Stimulated activated CD4-positive, alpha-beta T cell treated with anti-CD3 and anti-CD28 coated beads, TNF-alpha, amount 100 ng/mL, for 4 hours (primary cell): ENCODE measurements at places on chromosomes 11 and 22.

- no peak for DNase-seq
Measured at GRCh38 chr22:49566693-49567092, 261.0 kb downstream of the BRD1 start.

DNA sequence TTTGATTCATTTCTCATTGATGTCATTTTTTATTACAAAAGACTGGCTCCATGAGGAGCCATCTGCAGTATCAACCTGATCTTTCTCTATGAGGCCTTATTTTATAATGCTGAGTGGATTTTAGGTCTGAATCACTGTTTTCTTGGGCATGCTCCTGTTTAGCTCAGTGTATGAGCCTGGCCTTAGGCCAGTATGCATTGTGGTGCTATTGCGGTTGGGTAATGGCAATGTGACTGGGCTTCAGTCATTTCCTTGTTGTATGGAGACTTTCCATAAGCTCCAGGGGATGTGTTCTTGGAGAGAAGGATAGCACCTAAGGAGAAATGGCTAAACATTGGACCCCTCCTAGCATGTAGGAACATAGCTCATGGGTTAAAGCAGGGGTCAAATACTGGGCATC, 293.2 kb downstream of the NELL1 start:
- DNase-seq = no peak

DNA sequence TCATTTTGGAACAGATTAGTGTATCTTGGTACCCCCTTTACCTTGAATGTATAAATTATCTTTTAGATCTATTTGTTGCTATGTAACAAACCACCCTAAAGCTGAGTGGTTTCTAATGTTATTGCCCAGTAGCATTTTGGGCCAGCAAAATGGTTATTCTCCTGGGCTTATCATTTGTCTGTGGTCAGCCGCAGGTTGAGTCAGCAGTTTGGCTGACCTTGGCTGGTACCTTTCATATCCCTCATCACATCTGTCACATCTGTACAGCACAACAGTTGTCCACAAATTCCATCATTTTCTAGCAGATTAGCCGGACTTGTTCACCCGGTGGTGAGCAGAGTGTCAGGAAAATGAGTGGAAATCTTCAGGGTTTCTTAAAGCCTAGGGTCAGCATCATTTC, 588.5 kb upstream of the ARHGAP42 start:
- no peak for DNase-seq

- DNase-seq = no peak
Measured at GRCh38 chr11:7576726-7577290, 63.0 kb downstream of the PPFIBP2 start.

- DNase-seq = no peak
Measured at GRCh38 chr22:18024956-18025720, 777 bp upstream of the MICAL3 start.

GRCh38 chr11:68414496-68415221, 45.9 kb upstream of the PPP6R3 start:
- DNase-seq = no peak

DNA sequence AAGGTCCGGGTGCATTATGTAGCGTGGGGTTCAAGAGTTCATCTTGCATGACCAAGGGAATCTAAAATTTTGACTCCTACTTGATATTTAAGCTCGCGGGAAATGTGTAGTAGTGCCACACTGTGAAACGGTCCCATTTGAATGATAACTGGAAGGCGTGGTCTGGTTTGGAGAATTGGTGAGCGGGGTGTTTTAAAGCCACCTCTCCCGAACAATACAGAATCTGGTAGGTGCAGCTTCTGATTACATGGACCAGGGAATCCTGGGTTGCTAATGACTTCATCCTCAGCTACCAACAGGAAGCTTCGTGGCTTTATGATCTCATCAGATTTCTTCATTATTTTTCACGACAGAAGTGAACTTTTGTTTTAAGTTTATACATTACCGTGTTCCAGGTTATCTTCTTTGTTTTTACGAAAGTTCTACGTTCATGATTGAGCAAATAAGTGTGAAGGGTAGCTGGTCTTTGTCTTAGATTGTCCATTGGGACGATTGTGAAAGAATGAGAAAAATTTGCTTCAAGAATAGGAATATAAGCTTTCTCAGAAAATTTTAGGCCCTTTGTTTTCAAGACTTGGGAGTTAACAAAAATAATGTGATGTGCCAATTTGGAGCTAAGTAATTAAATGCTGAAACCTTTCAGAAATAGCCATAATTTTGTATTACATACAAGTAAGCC, 1.7 kb downstream of the QSER1 start:
- no peak for DNase-seq

- no peak for DNase-seq
Measured at GRCh38 chr22:49810363-49811019, 17.2 kb downstream of the BRD1 start.

GRCh38 chr22:44155115-44155514, 25.6 kb upstream of the PARVG start:
- DNase-seq = no peak

GRCh38 chr11:66653123-66653522, 14.6 kb downstream of the RBM4 start:
- DNase-seq = no peak

- no peak for DNase-seq
Measured at GRCh38 chr22:24697621-24698082, 76.9 kb downstream of the PIWIL3 start.

GRCh38 chr22:43895986-43896645, 4.3 kb upstream of the PNPLA5 start:
- no peak for DNase-seq

DNA sequence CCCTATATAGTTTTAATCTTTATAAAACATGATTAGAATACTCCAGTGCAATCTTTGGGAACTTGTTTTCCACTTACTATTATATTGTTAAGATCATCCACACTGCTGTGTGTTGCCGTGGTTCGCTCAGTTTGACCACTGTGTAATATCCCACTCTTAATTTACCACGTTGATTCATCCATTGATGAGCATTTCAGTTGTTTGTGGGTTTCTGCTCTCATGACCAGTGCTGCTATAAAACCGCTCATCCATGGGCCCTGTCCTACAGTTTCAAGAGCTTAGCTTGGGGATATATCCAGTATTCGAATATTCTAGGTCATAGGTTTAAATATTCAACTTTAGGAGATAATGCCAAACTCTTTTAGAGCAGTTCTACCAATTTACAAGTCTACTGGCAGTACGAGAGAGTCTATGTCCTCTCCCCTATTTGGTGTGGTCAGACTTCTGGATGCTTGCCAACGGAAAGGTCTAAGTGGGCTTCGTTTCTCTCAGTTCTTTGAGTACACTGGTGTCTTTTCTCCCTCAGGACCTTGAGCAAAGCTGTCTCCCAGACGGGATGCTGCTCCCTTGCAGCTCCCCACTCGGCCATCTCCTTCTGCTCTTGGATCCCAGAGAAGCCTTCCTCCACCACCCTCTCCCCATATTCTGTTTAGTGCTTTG, 94.9 kb upstream of the ALX4 start:
- no peak for DNase-seq

- DNase-seq = no peak
Measured at GRCh38 chr22:39954584-39955055, 5.6 kb upstream of the TMA7B start.

GRCh38 chr11:93570759-93571413, 27.7 kb upstream of the SMCO4 start:
- no peak for DNase-seq

- DNase-seq = peak; percentile 41
Measured at GRCh38 chr11:11848891-11849746, 7.3 kb downstream of the USP47 start.

- no peak for DNase-seq
Measured at GRCh38 chr22:30457981-30458380, 13.8 kb downstream of the SEC14L3 start.

- DNase-seq = no peak
Measured at GRCh38 chr22:41963453-41964111, 5.7 kb upstream of the SEPTIN3 start.

- no peak for DNase-seq
Measured at GRCh38 chr11:60951606-60951903, 421 bp downstream of the SLC15A3 start.

GRCh38 chr22:45210577-45210976, 30.1 kb downstream of the KIAA0930 start:
- no peak for DNase-seq

GRCh38 chr22:22460635-22461034, 47.9 kb downstream of the ZNF280B start:
- no peak for DNase-seq

- no peak for DNase-seq
Measured at GRCh38 chr11:74546752-74547151, 45.6 kb upstream of the POLD3 start.

GRCh38 chr11:133156986-133157745, 375.1 kb downstream of the OPCML start:
- DNase-seq = no peak

DNA sequence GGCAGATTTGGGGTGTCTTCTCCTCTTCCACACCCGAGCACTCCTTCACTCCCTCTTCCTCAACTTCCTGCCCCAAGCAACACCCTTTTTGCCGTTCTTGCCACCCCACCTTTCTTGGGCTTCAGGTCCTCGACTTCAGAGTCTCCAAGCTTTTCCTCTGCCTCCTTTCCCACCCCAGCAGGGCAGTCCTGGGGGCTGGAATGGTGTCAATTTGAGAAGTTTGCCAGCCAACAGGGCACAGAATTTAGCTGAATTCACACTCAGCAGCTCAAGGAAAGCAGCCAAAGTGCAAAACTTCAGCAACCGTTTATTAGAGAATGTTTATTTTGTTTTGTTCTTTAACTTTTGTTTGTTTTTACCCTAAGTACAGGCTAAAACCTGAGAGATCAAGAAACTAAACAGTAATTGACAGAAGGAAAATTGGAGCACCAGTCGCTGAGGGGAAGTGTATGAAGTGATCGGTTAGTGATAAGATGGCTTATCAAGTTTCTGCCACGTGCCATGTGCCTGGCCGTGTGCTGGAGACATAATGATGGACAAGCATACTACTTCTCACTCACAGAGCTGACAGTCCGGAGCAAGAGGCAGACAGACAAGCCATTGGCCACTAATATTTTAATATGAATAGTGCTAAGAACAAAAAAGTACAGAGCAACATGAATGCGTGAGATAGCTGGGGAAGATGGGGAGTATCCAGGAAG, 44.4 kb downstream of the AHNAK start:
- DNase-seq = no peak

GRCh38 chr22:19855504-19856409, 1.1 kb upstream of the GNB1L start:
- peak; percentile 50 for DNase-seq

GRCh38 chr22:37199760-37200108, 11.7 kb upstream of the C1QTNF6 start:
- DNase-seq = no peak

DNA sequence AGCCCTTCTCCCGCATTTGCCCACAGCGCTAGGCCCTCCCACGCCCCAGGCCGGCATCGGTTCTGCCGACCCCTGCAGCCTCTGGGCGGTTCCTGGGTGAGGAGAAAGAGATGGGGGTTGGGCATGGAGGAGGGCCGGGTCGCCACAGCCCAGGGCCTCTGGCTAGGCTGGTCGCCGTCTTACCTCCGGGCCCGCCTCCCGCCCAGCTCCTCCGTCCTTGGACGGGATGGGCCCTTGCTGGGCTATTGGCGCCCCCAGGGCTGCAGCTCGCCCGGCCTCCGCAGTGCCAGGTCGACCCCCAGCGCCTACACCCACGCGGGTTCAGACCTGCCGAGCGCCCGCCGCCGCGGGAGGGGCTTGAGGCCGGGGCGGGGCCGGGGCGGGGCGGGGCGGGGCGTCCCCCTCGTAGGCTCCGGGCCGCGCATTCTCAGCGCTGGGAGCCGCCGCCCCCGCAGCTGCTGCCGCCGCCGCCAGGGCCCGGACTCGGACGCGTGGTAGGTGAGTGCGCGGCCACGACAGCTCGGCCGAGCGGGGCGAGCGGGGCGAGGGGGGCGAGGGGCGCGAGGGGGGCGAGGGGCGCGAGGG, at the start of gene CD151:
Gene CD151, plus strand, starts transcription at position 424 of the 585 bp plus-strand sequence. CDS start 3,118 bp downstream, outside the sequence.
- DNase-seq = no peak

DNA sequence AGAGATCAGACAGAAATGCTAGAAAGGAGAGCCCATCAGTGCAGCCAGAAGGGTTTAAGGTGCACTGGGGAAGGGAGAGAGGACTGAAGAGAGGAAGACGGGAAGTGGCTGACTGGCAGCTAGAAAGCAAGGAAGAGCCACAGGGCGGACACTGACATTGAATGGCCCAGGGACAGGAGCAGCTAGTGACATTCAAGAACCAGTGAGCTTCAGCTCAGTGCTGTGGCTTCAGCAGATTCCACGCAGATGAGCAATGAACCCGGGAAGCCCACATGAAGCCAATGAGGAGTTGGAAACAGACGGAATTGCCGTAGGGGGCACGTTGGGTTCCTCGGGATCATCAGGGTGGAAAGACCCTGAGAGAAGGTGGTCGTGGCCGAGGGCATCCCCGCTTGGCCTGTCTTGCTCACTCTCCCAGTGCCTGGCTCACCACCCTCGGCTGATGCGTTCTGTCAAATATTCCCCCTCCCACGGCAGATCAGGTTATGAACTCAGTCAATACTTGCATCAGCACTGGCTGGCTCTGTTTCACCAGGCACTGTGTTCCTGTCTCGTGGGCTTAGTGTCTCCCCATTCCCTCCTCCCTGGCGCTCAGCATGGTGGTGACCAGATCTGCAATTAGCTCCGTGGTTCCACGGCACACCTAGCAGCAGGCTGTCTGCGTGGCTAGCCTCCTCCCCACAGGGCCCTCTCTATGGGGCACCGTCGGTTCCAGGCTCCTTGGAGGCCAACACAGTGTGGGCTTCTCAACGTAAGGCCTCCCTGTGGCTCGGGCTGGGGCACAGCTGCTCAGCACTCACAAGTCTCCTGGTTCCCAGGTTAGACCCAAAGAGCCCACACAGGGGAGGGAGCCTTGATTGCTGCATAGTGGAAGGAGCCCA, 145.5 kb downstream of the TRIM29 start:
- no peak for DNase-seq

DNA sequence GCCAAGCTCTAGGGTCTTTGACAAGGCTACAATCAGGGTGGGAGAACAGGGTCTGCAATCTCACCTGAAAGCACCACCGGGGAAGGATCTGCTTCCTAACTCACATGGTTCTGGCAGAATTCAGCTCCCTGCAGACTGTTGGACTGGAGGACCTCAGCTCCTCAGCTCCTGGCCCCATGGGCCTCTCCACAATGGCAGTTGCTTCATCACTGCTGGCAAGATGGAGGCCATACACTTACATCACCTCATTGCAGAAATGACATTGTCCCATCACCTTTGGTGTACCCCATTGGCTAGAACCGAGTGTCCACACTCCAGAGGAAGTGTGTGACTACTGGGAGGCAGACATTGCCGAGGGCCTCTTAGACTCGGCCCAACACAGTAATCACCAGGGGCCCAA, 20.9 kb upstream of the MPPED1 start:
- no peak for DNase-seq

- DNase-seq = no peak
Measured at GRCh38 chr11:27076121-27076589, 35.5 kb downstream of the BBOX1 start.

DNA sequence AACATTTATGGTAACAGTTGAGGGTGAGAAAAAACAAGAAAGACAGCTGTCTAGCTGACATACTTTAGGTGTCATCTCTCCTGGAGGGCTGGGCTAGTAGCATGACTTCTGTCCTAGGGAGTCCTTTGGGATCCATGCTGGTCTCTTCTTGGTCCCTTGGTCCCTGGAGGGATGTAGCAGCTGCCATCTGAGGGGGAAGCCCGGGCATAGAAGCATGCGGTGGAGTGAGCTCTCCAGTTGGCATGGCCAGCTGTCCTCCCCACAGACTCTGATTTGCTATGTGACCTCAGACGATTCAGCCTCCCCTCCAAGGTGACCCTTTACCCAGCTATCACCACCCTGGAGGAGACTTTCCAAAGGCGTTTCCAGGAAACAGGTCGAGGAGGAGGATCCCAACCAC, 28.7 kb downstream of the POU2F3 start:
- no peak for DNase-seq

GRCh38 chr22:41260871-41261270, 20.1 kb upstream of the CHADL start:
- no peak for DNase-seq
